ENCODE measurements at places on chromosomes 2 and 18. TPM values are rescaled to one million over a fixed set of nuclear protein-coding genes. Genes with fewer than 3 reads are reported as not detected.

- DNase-seq, result no peak
These were observed 179.0 kb upstream of the HAAO start for GRCh38 chr2:42971381-42971780.

The MTHFD2 gene
- 21.0 TPM for total RNA-seq

The TMEM169 gene
- total RNA-seq, result 0.11 TPM

GRCh38 chr2:44706681-44707553 is 234.6 kb upstream of the SIX3 start:
- DNase-seq, result no peak

DNA sequence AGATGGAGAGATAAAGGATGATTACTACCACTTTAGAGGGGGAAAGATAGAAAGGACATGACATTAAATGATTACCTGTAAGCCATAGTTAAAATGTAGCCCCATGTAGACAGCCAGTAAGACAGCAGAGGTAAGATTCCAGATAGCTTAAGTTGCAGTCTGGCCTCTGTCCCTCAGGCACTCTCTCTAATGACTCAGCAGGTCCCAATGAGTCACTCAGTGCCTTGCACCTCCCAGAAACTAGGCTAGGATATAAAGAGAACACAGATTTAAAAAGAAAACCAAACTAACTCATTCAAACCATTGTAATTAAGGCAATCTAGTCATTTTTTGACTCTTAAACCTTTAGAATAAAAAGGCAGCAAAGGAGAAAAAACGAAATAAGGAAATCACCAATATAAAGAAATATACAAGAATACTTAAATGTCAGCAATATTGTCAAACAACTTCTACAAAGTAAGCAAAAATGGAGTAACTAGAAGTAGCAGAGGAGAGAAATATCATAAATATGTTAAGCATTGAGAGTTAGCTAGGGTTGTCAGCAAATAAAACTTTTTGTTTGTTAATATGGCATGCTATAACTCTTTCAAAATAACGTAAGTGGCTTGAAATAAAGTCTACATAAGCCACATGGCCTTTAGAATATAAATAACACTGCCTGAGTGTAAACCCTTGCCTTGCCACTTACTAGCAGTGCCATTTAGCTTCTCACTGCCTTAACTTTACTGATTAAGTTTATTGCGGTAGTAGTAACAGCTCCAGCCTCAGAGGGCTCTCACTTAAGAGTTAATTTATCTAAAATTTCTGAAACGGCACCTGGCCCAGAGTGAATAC is 48.5 kb downstream of the SOCS6 start:
- no peak for DNase-seq

DNA sequence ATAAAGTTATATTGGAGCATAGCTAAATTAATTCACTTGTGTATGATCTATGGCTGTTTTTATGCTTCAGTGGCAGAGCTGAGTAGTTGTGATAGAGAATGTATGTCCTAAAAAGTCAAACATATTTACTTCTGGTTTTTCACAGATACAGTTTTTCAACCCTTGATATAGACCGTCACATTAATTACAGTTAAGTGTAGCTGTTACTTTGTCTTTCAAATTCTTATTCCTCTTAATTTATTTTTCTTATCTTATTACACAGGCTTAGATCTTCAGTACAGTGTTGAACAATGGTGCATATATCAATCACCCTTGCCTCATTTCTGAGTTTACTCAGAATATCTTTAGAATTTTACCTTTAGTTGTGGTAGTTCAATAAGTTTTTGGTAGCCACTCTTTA is 12.2 kb upstream of the CYRIA start:
- no peak for DNase-seq

The POTEJ gene
- not detected for total RNA-seq

DNA sequence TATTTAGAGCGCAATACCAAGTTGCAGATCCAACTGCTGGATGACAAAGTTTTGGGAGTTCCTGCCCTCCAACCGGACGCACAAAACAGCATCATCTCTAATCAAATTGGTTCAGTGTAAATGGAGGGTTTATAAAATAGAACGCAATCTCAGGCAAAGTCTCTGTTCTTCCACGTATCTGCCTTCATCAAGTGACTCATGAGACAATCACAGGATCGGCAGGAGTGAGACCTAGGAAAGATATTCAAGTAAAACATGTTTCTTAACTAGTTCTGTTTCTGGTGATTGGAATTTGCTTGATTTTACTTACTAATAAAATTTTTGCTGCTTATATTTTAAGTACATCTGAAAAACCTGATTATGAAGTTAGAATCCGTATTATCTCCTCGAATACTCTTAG is 7.6 kb downstream of the FZD5 start:
- no peak for DNase-seq

The RBBP8 gene
- 4.0 TPM for total RNA-seq

The GULP1 gene
- 5.7 TPM for total RNA-seq

- DNase-seq, result no peak
These were observed 26.3 kb downstream of the PLEKHA3 start for GRCh38 chr2:178506524-178506923.

DNA sequence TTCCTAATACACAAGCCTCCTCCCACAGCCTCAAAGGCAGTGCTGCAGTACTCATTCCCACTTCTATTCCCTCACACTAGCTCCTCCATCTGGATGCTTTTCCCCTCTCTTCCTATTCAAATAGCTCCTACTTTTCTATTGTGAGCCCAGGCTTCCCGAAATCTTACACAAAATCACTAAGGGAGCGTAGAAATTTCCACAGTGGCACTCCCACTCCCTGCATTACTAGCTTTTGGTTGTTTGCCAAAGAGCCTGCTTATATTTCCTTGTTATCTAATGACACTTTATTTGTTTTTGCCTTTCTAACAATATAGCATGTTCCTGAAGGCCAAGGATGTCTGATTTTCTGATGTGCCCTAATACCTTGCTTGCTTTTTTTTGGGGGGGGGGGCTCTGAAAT is 10.9 kb downstream of the EPAS1 start:
- DNase-seq, result no peak

- DNase-seq, result no peak
These were observed 3.5 kb upstream of the GALNT5 start for GRCh38 chr2:157254041-157254440.

The TMEM178A gene
- total RNA-seq, result 2.7 TPM
